ENCODE measurements at places on chromosomes 1 and 21.

GRCh38 chr1:113898241-113898814, 6.3 kb downstream of the AP4B1 start:
- DNase-seq, result no peak

DNA sequence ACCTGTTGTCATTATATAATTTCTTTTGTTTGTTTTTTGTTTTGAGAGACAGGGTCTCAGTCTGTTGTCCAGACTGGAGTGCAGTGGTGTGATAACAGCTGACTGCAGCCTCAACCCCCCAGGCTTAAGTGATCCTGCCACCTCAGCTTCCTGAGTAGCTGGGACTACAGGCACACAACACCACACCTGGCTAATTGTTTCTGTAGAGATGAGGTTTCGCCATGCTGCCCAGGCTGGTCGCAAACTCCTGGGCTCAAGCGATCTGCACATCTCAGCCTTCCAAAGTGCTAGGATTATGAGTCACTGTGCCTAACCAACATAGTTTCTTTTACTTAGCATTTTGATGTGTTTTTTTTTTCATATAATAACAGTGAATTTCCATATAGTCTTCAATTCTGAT, 50.4 kb upstream of the FCRL4 start:
- DNase-seq, result no peak

DNA sequence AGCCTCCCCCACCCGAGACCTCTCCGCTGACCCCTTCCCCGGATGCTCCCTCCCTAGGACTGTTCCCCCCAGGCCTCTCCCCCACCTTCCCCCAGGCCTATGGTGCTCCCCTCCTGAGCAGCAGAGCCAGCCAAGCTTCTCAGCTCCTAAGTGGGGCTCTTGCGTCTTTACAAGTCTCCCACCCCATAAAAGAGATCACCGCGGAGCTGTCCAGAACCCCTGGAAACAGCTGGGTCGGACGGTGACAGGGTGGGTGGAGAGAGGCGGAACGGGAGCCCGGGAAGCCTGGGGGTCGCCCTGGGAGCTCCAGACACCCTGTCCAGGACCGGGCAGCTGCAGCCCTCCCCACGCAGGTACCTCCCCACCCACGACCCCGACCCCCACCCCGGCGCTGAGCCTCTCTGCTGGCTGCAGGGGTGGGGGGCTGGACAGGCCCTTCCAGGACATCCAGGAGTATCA, 61.2 kb downstream of the WNT9A start:
- DNase-seq, result no peak

- DNase-seq, result no peak
Measured at GRCh38 chr1:180600343-180600742, 31.5 kb upstream of the XPR1 start.

DNA sequence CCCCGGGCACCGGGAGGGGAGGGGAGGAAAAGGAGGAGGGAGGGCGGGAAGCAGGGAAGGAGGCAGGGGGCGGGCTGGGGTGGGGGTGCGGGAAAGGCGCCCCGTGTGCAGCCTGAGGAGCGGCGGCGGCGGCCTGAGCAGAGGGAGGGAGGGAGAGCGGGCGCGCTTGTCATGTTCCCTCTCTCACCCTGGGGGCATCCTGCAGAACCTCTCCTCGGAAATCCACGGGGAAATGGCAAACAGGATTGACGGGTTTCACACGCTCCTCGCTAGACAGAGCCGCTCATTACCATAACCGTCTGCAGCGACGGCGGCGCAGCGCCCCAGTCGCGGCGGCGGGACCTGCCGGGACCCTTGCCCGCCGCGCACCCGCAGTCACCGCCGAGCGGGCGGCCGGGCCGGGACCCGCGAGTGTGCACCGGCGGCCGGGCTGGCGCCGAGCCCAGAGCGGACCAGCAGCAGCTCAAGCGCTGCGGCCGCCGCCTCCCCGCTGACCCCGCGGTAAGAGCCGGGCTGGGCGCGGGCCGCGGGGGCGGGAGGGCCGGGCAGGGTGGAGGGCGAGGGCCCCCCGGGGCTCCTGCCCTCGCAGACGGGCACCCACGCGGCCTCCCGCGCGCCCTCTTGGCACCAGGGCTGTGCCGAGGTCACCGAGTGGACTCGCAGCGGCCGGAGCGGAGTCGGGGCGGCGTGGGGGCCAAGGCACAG, at the start of gene SERTAD4:
SERTAD4 (plus strand) TSS at position 286 of the 705 bp plus-strand sequence. CDS start 5,165 bp downstream, outside the sequence.
- no peak for DNase-seq

- DNase-seq, result no peak
Measured at GRCh38 chr1:165703648-165704047, 5.3 kb upstream of the ALDH9A1 start.

DNA sequence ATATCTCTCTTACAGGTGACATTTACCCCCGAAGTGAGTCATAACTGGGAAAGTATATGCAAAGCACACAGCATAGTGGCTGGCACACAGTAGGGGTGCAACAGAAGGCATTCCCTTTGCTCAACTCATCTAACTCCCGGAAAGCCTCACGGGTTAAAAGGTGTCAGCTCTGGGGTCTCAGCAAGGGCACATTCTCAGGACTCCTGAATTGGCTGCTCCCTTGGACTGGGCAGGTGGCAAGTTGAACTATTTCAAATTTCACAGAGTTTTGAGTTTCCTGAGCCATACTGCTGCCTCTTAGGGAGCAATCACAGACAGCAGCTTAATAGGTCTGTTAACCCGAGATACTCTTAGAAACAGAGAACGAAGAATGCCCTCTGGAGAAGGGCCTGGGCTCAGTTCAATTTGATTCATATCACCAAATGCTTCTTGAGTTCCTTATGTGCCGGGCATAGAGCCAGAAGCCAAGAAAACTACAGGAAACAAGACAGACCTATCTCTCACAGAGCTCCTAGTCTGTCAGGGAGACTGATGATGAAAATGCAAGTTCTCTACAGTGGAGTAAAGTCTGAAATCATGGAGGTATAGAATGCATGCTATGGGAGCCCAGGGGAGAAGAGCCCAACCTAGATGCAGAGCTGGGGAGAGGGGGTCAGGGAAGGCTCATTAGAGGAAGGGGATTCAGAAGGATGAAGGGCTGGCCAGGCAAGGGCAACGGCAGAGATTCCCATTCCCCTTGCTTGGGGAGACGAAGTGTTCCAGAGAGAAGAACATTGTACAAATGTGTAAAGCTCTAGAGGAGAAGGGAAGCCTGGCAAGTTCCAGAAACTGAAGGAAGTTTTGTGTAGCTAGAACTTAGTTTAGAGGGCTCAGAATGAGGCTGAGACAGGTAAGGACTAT, 143.9 kb upstream of the HMGB4 start:
- no peak for DNase-seq

GRCh38 chr1:207084701-207085180, 3.9 kb upstream of the C4BPB start:
- no peak for DNase-seq

DNA sequence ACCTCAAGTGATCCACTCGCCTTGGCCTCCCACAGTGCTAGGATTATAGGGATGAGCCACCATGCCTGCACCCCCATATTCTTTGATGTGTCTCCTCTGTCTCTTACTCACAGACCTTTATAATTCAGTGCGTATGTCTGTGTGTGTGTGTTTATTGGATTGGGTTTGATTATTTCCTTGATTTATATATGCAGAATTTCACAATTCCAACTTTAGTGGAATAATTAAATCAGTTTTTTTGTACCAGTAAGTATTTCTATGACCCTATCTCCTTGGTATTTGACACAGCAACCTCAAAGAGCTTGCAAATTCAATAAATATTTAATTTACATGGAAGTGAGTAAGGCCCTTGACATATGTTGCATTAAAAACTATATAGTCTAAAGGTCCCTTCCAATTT, 333.9 kb upstream of the ADAMTS5 start:
- DNase-seq, result no peak

DNA sequence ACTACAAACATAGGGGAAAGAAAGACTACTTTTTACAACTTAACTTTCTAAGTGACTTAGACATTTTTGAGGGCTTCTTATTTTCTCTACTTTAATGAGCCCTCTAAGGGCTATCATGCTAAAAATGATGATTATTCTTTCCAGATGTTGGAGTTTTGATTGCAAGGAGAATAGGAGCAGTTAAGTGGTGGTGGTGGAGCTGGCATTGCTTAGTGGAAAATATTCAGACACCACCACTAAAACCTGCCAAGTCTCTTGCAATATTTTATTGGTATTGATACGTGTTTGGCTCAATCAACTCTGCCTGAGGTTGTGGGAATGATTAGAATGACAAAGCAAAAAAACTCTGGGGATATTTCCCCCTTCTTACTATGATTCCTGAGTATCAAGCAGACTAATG, 82.6 kb upstream of the PTGFR start:
- DNase-seq, result no peak

- no peak for DNase-seq
Measured at GRCh38 chr1:54885807-54886723, 930 bp downstream of the DHCR24 start.

GRCh38 chr1:224732377-224733026, 116.4 kb downstream of the CNIH3 start:
- DNase-seq, result no peak

- no peak for DNase-seq
Measured at GRCh38 chr1:231639819-231640218, 13.2 kb downstream of the DISC1 start.

Data from bone marrow (tissue), 2 donors.